ENCODE measurements at places on chromosomes 11 and 22. TPM values are rescaled to one million over a fixed set of nuclear protein-coding genes. Genes with fewer than 3 reads are reported as not detected.

DNA sequence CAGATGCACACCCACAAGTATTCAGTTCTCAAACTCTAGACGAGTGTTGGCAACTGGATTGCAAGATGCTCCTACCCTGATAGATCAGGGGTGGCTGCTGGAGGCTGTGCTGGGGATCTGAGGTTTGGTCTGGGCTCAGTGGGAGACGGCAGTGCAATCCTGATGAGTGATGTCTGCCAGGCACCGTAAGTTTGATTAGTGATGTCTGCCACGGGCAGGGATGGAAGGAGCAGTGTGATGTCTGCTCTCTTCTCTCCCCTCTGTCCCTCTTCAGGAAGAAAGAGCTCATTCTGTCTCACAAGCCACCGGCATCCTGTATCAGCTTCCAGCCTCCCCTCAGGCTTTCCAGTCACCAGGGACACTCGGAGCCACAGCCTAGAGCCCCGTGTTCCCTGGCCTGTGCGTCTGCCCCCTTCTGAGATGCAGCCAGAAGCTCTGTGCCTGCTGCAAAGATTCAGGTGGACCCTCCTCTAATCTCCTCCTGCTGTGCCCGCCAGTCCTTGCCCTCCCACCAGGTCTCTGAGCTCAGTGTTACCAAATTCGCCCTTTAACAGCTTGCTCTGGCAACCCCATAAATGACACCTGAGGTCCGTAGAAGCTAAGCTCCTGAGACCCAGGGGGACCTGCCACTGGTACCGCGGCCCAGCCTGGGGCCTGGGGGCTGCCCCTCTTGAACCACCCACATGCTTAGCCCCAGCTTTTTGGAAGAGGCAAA, 19.9 kb downstream of the TP53I11 start:
- H3K36me3 ChIP-seq: peaks cover 10% of the 10 kb centered on the region
- H3K4me3 ChIP-seq: no peak overlapping the region
- no peaks in the 10 kb centered on the region for H3K4me1 ChIP-seq
- no peaks in the 10 kb centered on the region for H3K27me3 ChIP-seq
- DNase-seq: no peak
- H3K27ac ChIP-seq: no peak overlapping the region

- H3K27me3 ChIP-seq: no peaks in the 10 kb centered on the region
- no peak overlapping the region for H3K27ac ChIP-seq
- H3K4me1 ChIP-seq: no peaks in the 10 kb centered on the region
- H3K36me3 ChIP-seq: no peaks in the 10 kb centered on the region
- peak; percentile 20 for DNase-seq
These were observed 27.3 kb upstream of the PACSIN2 start for GRCh38 chr22:43042101-43042780.

DNA sequence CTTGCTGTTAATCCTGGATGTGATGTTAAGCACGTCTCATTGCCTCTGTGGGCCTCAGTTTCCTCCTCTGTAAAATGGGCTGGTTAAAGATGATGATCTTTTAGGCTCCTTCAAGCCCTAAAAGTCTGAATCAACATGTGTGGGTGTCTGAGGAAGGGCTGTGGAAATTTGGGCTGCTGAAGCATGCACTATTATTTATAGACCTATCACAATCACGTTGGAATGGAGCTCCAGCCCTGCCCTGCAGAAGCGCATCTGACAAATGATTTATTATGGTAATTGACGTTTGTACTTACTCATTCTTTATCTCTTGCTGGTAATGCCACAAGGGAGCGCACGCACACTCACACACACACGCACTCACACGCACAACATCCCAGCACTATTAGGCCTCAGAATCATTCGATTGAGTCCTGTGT, 20.4 kb downstream of the P2RX3 start:
- no peak overlapping the region for H3K27ac ChIP-seq
- H3K4me1 ChIP-seq: no peaks in the 10 kb centered on the region
- H3K36me3 ChIP-seq: no peaks in the 10 kb centered on the region
- DNase-seq: no peak
- peaks cover 7% of the 10 kb centered on the region for H3K27me3 ChIP-seq
- no peak overlapping the region for H3K4me3 ChIP-seq

GRCh38 chr11:116130122-116130521, 625.9 kb upstream of the CADM1 start:
- no peak overlapping the region for H3K4me3 ChIP-seq
- H3K4me1 ChIP-seq: no peaks in the 10 kb centered on the region
- H3K27me3 ChIP-seq: no peaks in the 10 kb centered on the region

CD151 gene
- total RNA-seq: 547 TPM

MS4A4A gene
- not detected for total RNA-seq

CELSR1 gene
- total RNA-seq: 2.1 TPM

TMEM132A gene
- total RNA-seq: 20.8 TPM

CHRM1 gene
- not detected for total RNA-seq

FAT3 gene
- total RNA-seq: 16.2 TPM
